ENCODE measurements at places on chromosomes 4 and X.

GRCh38 chr4:47031011-47031678 is at the start of gene GABRB1:
Gene GABRB1, plus strand, starts transcription at chr4:47031567.
- H3K36me3 ChIP-seq: no peaks in the 10 kb centered on the region
- peaks cover 58% of the 10 kb centered on the region for H3K27me3 ChIP-seq
- no peak within 1 kb of the TSS for H3K27ac ChIP-seq
- H3K4me1 ChIP-seq: peaks cover 11% of the 10 kb centered on the region
- H3K4me3 ChIP-seq: peak within 1 kb of the TSS; percentile 77
- DNase-seq: peak; percentile 62

- peaks cover 29% of the 10 kb centered on the region for H3K4me1 ChIP-seq
- no peak for DNase-seq
- no peak overlapping the region for H3K27ac ChIP-seq
- no peaks in the 10 kb centered on the region for H3K36me3 ChIP-seq
- H3K27me3 ChIP-seq: no peaks in the 10 kb centered on the region
These were observed 342.5 kb upstream of the GATB start for GRCh38 chr4:152103181-152103901.

DNA sequence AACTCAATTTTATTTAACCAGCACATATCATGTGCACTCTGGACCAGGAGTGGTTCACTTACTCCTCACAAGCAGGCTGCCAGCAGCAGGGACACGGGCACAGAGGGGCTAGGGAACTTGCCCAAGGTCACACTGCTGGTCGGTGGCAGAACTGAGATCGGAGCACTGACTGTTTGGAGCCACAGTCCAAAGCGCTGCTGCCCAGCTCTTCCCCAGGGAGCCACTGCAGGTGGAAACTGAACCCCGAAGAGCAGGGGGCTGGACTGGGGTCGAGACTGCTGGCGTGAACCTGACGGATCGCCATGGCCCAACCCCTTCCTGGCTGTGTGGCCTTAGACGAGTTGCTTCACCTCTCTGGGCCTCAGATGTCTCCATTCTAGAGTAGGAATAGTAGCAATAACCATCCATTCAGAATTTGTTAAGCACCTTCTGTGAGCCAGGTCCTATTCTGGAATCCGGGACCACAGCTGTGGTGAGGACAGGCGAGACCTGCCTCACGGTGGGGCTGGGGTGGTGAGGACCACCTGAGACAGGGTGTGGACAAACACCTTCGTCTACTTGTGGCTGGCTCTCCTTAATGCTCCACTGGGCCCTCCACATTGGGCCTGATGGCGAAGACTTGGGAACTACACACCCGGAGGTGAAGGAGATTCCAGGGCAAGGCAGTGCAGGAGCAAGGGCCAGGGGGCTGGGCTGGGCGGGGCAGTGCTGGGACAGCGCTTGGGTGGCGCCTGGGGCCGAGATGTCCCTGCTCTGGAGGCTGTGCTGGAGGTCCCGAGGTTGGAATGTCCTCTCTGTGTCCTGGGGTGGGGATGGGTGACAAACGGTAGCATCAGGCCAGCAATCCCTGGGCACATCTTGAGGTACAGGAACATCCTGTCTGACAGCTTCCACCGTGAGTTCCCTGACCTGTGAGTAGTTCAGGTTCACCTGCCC is 32.0 kb upstream of the KIAA0232 start:
- H3K27ac ChIP-seq: no peak overlapping the region
- H3K4me1 ChIP-seq: peaks cover 44% of the 10 kb centered on the region
- no peaks in the 10 kb centered on the region for H3K27me3 ChIP-seq
- DNase-seq: no peak

- H3K4me3 ChIP-seq: no peak overlapping the region
- peaks cover 4% of the 10 kb centered on the region for H3K36me3 ChIP-seq
- H3K27ac ChIP-seq: no peak overlapping the region
- no peaks in the 10 kb centered on the region for H3K27me3 ChIP-seq
These were observed 249.6 kb downstream of the OPHN1 start for GRCh38 chrX:68183612-68184214.

DNA sequence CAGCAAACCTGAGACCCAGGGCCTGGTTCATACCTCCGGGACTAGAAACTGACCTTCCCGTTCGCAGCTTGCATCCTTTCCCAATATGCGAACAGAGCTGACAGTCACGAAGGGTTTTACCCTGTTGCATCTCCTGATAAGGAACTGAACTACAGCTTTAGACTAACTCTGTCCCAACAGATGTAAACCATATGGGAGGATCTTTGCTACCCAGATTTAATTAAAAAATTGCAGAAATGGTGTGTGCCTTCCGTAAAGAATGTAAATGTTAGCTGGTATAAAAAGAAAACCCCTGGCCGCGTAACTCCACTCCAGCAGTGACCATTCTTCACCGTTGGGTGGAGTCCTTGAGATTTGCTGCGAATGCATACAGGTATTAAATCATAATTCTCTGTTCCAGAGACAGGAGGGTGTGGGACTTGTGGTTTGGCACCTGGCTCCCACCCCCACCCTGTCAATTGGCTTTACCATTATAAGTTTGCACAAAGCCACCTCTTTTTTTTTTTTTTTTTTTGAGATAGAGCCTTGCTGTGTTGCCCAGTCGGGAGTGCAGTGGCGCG is 40.6 kb upstream of the SORCS2 start:
- H3K27me3 ChIP-seq: no peaks in the 10 kb centered on the region
- no peak overlapping the region for H3K4me3 ChIP-seq
- H3K27ac ChIP-seq: no peak overlapping the region

- H3K4me3 ChIP-seq: peak overlapping the region; percentile 38
- no peak for DNase-seq
- H3K4me1 ChIP-seq: peaks cover 21% of the 10 kb centered on the region
- H3K27ac ChIP-seq: no peak overlapping the region
- no peaks in the 10 kb centered on the region for H3K36me3 ChIP-seq
These were observed 8.1 kb downstream of the SEPTIN6 start for GRCh38 chrX:119684916-119685224.

GRCh38 chr4:140754918-140755773 is 1.0 kb downstream of the TBC1D9 start:
- peak overlapping the region; percentile 93 for H3K4me3 ChIP-seq
- peaks cover 31% of the 10 kb centered on the region for H3K4me1 ChIP-seq
- H3K27ac ChIP-seq: peak overlapping the region; percentile 89
- peaks cover 2% of the 10 kb centered on the region for H3K27me3 ChIP-seq
- peaks cover 16% of the 10 kb centered on the region for H3K36me3 ChIP-seq

GRCh38 chrX:10769195-10769594 is 148.8 kb upstream of the MID1 start:
- H3K27ac ChIP-seq: peak overlapping the region; percentile 99
- no peaks in the 10 kb centered on the region for H3K36me3 ChIP-seq
- DNase-seq: no peak
- no peaks in the 10 kb centered on the region for H3K27me3 ChIP-seq
- peaks cover 21% of the 10 kb centered on the region for H3K4me1 ChIP-seq
- peak overlapping the region; percentile 83 for H3K4me3 ChIP-seq

GRCh38 chr4:119977076-119977940 is 89.3 kb downstream of the MAD2L1 start:
- H3K36me3 ChIP-seq: no peaks in the 10 kb centered on the region
- peaks cover 17% of the 10 kb centered on the region for H3K4me1 ChIP-seq
- H3K27me3 ChIP-seq: no peaks in the 10 kb centered on the region
- no peak overlapping the region for H3K27ac ChIP-seq

DNA sequence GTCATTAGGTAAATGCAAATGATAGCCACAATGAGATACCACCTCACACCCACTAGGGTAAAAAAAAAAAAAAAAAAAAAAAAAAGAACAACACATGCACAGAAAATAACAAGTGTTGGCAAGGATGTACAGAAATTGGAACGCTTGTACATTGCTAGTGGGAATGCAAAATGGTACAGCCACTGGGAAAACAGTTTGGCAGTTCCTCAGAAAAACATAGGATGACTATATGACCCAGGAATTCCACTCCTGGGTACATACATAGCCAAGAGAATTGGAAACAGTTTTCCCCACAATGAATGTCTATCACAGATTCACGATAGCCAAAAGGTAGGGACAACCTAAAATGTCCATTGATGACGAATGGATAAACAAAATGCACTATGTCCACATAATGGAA is 161.3 kb upstream of the MAMLD1 start:
- no peaks in the 10 kb centered on the region for H3K4me1 ChIP-seq
- no peak overlapping the region for H3K4me3 ChIP-seq
- DNase-seq: no peak
- H3K27ac ChIP-seq: no peak overlapping the region
- H3K27me3 ChIP-seq: no peaks in the 10 kb centered on the region
- no peaks in the 10 kb centered on the region for H3K36me3 ChIP-seq

GRCh38 chr4:118729287-118730286 is 44.4 kb downstream of the METTL14 start:
- H3K27me3 ChIP-seq: no peaks in the 10 kb centered on the region
- no peak overlapping the region for H3K4me3 ChIP-seq
- peaks cover 12% of the 10 kb centered on the region for H3K36me3 ChIP-seq
- H3K4me1 ChIP-seq: no peaks in the 10 kb centered on the region
- H3K27ac ChIP-seq: no peak overlapping the region

GRCh38 chrX:12977761-12978204 is 2.9 kb downstream of the TMSB4X start:
- no peak for DNase-seq
- H3K4me3 ChIP-seq: peak overlapping the region; percentile 95
- H3K4me1 ChIP-seq: peaks cover 57% of the 10 kb centered on the region
- H3K27ac ChIP-seq: peak overlapping the region; percentile 94

DNA sequence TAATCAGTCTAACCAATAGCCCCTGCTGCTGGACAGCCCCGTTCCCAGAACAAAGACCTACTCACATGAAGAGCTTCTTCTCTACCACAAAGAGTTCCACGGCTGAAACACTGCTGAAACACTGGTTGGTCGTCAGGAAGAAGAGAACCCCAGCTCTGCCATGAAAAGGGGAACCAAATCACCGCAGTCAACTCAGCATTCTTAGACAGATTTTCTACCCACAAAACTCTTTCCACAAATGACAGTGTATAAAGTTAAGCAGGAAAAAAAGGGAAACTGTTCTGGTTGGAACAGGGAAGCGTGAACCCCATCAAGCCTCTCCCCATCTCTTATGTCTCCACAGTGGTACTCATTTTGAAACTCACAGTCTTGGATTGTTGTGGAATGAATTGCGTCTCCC is 57.3 kb downstream of the ABCG2 start:
- peaks cover 2% of the 10 kb centered on the region for H3K36me3 ChIP-seq
- peak overlapping the region; percentile 58 for H3K27ac ChIP-seq
- H3K4me1 ChIP-seq: peaks cover 14% of the 10 kb centered on the region
- no peaks in the 10 kb centered on the region for H3K27me3 ChIP-seq
- no peak for DNase-seq

GRCh38 chrX:40105835-40106675 is 8.3 kb upstream of the BCOR start:
- H3K27ac ChIP-seq: peak overlapping the region; percentile 67
- peaks cover 43% of the 10 kb centered on the region for H3K4me1 ChIP-seq
- H3K36me3 ChIP-seq: peaks cover 2% of the 10 kb centered on the region
- peaks cover 33% of the 10 kb centered on the region for H3K27me3 ChIP-seq
- peak; percentile 49 for DNase-seq
- H3K4me3 ChIP-seq: peak overlapping the region; percentile 81

GRCh38 chrX:103919270-103919637 is 43.2 kb upstream of the TMSB15B start:
- no peak for DNase-seq
- H3K36me3 ChIP-seq: peaks cover 6% of the 10 kb centered on the region
- H3K4me1 ChIP-seq: peaks cover 15% of the 10 kb centered on the region
- peak overlapping the region; percentile 97 for H3K4me3 ChIP-seq
- H3K27me3 ChIP-seq: no peaks in the 10 kb centered on the region
- H3K27ac ChIP-seq: peak overlapping the region; percentile 91

DNA sequence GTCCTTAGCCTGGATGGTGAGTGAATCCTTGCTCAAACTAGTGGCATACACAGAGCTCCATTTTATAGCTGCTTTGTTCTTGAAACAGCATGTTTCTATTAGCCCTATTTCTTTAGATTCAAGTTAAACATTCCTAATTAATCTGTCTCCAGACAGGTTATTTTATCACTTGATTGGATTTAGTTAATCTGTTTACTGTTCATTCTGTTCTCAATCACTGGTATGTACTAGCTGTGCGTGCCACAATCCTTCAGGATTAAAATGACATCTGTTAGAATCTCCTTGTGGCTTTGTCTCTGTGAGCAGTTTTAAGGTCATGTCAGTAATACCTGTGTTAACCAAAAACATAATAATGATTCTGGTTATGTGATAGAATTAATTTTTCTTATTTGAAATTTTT is 36.5 kb downstream of the PTPN13 start:
- no peak for DNase-seq
- H3K4me1 ChIP-seq: peaks cover 8% of the 10 kb centered on the region
- H3K4me3 ChIP-seq: no peak overlapping the region
- no peak overlapping the region for H3K27ac ChIP-seq
- H3K36me3 ChIP-seq: peaks cover 23% of the 10 kb centered on the region
- no peaks in the 10 kb centered on the region for H3K27me3 ChIP-seq

DNA sequence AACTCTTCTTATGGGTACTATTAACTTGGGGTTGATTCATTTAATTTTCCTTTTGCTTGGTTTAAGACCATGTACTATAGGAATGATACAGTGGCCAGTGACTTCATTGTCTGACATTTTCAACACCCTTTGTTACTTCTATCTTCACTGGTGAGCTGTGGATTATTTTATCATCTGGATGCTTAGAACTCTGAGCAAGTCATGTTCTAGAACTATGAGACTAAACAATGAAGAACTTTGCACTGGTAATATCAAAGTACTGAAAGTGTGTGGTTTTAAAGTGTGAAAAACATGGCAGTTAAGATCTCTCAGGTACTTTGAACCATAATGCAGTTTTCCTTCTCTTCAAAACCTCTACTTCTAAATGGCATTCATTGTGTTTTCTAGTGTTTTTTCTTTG is 47.8 kb downstream of the MAP7D3 start:
- H3K36me3 ChIP-seq: peaks cover 2% of the 10 kb centered on the region
- peaks cover 14% of the 10 kb centered on the region for H3K4me1 ChIP-seq
- H3K27me3 ChIP-seq: no peaks in the 10 kb centered on the region

DNA sequence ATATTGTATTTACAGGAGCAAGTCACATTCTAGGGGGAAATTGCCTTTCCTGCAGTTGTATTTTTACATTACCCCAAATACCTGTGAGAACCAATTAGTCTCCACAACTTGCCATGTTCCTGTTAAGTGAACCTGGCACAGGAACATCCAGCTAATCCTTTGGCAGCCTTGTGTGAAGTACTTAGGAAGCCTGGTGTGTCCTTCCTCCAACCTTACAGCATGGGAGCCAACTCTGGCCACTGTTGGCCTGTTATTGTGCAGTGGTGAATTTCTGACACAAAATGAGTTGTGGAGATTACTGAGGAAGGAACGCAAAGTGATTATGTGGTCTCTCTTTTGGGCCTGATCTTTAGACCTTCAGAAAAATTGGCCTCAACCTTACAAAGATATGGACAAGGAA is 238.0 kb upstream of the PITX2 start:
- H3K27ac ChIP-seq: no peak overlapping the region
- no peak overlapping the region for H3K4me3 ChIP-seq
- H3K36me3 ChIP-seq: no peaks in the 10 kb centered on the region
- no peaks in the 10 kb centered on the region for H3K4me1 ChIP-seq
- DNase-seq: no peak
- no peaks in the 10 kb centered on the region for H3K27me3 ChIP-seq

DNA sequence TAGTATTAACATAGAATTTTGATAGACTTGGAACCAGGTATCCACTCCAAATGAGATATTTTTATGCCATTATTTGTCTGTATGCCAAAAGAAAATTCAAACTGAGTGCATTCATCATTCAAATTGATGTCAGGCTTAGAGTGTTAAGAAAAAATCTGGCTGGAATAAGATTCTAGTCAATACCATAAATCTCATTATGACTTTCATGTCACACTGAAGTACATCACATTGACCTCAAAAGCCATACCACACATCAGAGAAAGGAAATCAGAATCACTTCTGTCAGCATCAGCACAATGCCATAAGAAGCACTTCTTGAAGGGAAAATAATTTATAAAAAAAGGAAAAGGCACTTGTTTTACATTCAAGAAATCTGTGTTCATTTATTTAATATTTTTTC is 119.0 kb upstream of the BMP3 start:
- H3K27ac ChIP-seq: no peak overlapping the region
- no peak overlapping the region for H3K4me3 ChIP-seq
- H3K36me3 ChIP-seq: peaks cover 5% of the 10 kb centered on the region
- H3K4me1 ChIP-seq: no peaks in the 10 kb centered on the region
- H3K27me3 ChIP-seq: peaks cover 15% of the 10 kb centered on the region
